ENCODE measurements at places on chromosomes 3 and 15.

DNA sequence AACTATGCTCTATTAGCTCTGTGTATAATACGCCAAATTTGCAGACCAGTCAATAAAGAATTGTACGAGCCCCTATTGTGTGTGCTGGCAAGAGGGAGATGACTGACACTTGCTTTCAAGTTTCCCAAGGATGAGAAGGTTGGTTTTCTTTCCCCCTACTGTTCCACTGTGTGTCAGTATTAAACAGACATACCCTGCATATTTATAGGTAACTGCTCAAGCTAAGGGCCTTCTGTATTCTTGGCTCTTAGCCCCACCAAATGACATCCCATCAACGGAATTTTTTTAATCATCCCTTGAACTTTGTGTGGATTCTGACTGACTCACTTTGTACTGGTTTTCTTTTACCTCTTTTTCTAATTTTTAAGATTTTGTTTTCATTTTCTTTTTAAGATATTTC is 60.6 kb upstream of the GYG1 start:
- H3K27me3 ChIP-seq, result no peaks in the 10 kb centered on the region
- H3K36me3 ChIP-seq, result no peaks in the 10 kb centered on the region
- H3K4me1 ChIP-seq, result no peaks in the 10 kb centered on the region
- no peak overlapping the region for H3K27ac ChIP-seq
- no peak overlapping the region for H3K4me3 ChIP-seq

- H3K4me1 ChIP-seq, result no peaks in the 10 kb centered on the region
- H3K27ac ChIP-seq, result no peak overlapping the region
- no peaks in the 10 kb centered on the region for H3K27me3 ChIP-seq
Measured at GRCh38 chr3:171101982-171102641, 75.6 kb upstream of the SLC2A2 start.

GRCh38 chr3:170606675-170607074 is 20.8 kb upstream of the SLC7A14 start:
- no peaks in the 10 kb centered on the region for H3K36me3 ChIP-seq
- no peak overlapping the region for H3K27ac ChIP-seq
- no peaks in the 10 kb centered on the region for H3K27me3 ChIP-seq
- peaks cover 4% of the 10 kb centered on the region for H3K4me1 ChIP-seq

DNA sequence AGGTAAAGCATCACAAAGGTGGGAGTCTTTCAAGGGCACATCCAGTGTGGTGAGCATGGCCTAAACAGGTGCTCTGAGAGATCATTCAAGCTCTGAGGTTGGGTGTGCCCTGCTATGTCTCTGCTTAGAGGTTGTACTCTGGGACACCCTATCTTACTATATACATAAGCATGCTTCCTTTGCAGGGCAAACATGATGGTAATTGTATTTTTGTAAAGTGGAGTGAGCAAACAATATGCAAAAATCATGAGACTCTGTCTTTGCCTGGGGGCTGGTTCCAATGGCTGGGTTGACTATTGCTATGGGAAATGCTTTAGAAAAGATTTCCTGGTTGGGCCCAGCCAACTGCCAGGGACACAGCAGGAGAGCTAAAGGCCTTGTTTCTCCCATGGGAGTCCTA is 315.1 kb upstream of the TLE3 start:
- DNase-seq, result no peak
- H3K4me1 ChIP-seq, result no peaks in the 10 kb centered on the region
- H3K36me3 ChIP-seq, result no peaks in the 10 kb centered on the region
- H3K27me3 ChIP-seq, result no peaks in the 10 kb centered on the region
- H3K4me3 ChIP-seq, result no peak overlapping the region
- no peak overlapping the region for H3K27ac ChIP-seq

- no peak overlapping the region for H3K27ac ChIP-seq
- no peaks in the 10 kb centered on the region for H3K4me1 ChIP-seq
- no peak overlapping the region for H3K4me3 ChIP-seq
- no peaks in the 10 kb centered on the region for H3K36me3 ChIP-seq
- H3K27me3 ChIP-seq, result no peaks in the 10 kb centered on the region
- no peak for DNase-seq
Measured at GRCh38 chr15:78949461-78949860, 4.6 kb upstream of the CTSH start.

- no peaks in the 10 kb centered on the region for H3K36me3 ChIP-seq
- no peaks in the 10 kb centered on the region for H3K4me1 ChIP-seq
- H3K4me3 ChIP-seq, result no peak overlapping the region
- no peak for DNase-seq
Measured at GRCh38 chr3:112492124-112492523, 7.1 kb downstream of the BTLA start.

GRCh38 chr3:28726840-28727239 is 378.2 kb upstream of the AZI2 start:
- peak; percentile 60 for DNase-seq
- H3K27me3 ChIP-seq, result no peaks in the 10 kb centered on the region
- no peaks in the 10 kb centered on the region for H3K4me1 ChIP-seq
- no peak overlapping the region for H3K4me3 ChIP-seq

DNA sequence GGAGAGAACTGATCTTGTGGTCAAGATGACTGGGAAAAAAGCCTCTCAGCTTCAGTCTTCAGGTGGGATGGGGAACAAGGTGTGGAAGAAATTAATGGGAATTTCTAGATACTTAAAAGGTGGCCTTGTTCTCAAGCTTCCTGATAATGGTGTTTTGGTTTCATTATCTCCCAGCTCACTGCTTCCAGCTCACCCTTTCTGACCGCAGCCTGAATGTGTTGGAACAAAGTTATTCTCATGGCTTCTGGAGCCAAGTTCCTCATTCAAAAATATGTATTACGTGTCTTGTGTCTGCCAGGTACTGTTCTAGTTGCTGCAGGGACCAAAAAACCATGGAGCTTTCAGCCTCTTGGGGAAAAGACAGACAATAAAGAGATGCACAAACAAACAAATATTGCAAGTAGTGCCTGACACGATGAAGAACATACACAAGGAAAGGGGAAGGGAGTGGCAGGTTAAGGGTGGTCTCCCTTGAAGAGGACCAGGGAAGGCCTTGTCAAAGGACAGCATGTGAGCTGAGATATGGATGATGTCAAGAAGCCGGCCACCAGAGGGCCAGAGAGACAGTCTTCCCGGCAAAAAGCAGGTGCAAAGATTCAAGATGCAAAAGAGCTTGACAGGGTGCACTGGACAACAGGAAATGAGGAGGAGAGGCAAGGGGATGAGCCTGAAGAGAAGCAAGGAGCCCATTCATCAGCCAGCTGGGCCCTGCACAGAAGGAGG is 35.5 kb downstream of the ARRDC4 start:
- no peaks in the 10 kb centered on the region for H3K27me3 ChIP-seq
- DNase-seq, result no peak
- no peaks in the 10 kb centered on the region for H3K4me1 ChIP-seq
- H3K4me3 ChIP-seq, result no peak overlapping the region

GRCh38 chr3:190495796-190496195 is 18.1 kb upstream of the IL1RAP start:
- H3K27ac ChIP-seq, result no peak overlapping the region
- no peak for DNase-seq
- no peaks in the 10 kb centered on the region for H3K36me3 ChIP-seq
- H3K4me3 ChIP-seq, result no peak overlapping the region
- H3K27me3 ChIP-seq, result no peaks in the 10 kb centered on the region

DNA sequence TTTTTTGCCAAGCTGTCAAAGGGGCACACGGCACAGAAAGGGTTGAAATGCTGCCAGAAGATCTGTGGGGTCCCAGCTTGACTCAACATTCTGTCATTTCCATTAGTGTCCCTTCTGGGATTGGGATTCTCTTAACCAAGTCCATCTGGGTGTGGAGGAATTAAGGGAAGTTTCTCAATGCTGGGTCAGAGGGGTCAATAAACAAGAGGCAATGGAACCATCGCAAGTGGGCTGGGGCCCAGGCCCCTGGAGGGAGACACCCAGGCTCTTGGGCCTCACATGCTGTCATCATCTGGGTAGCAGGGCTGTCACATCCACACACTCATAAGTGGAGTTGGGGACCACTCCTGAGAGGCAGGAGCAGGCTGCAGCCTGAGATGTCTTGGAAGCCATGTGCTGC is 8.1 kb upstream of the APOD start:
- H3K27me3 ChIP-seq, result no peaks in the 10 kb centered on the region
- DNase-seq, result no peak
- H3K4me1 ChIP-seq, result no peaks in the 10 kb centered on the region
- no peak overlapping the region for H3K27ac ChIP-seq
